ENCODE measurements at places on chromosomes 6 and 20.
A peak's percentile ranks its signal among the peaks of the same experiment; 100 is the strongest.

GRCh38 chr6:39818695-39819094 is 26.5 kb downstream of the DAAM2 start:
- H3K27ac ChIP-seq = peak overlapping the region; percentile 22
- H3K27me3 ChIP-seq = no peaks in the 10 kb centered on the region
- peaks cover 57% of the 10 kb centered on the region for H3K4me1 ChIP-seq
- no peak for DNase-seq
- no peaks in the 10 kb centered on the region for H3K36me3 ChIP-seq

- H3K27me3 ChIP-seq = peaks cover 7% of the 10 kb centered on the region
- peaks cover 19% of the 10 kb centered on the region for H3K4me1 ChIP-seq
- H3K4me3 ChIP-seq = no peak overlapping the region
Observed at GRCh38 chr6:10381830-10382208, 33.1 kb downstream of the TFAP2A start.

DNA sequence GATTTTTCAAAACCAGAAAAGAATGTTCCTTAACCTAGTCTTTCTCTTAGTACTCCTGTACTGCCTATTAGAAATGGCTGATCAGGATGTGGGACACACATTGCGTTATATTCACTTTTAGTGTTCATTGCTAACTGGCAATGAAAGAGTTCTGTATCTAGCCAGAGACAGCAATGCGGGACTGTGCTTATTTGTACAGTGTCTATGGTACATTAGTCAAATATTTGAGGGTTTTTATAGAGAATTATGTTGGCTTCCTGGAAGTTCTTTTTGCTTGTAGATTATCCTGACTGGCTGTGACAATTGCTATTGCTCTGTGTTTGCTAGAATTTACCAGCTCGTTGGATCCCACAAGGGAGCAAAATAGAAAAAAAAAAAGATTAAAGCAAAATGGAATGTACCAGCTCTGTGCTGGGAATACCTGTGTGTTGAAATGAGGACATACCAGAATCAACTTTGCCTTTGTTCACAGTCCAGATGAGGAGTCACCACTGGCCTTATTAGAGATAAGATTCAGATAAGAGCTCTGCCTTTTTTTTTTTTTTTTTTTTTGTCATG is 22.4 kb upstream of the IFNGR1 start:
- DNase-seq = no peak
- no peak overlapping the region for H3K4me3 ChIP-seq
- H3K4me1 ChIP-seq = peaks cover 30% of the 10 kb centered on the region
- H3K27me3 ChIP-seq = no peaks in the 10 kb centered on the region
- no peaks in the 10 kb centered on the region for H3K36me3 ChIP-seq

DNA sequence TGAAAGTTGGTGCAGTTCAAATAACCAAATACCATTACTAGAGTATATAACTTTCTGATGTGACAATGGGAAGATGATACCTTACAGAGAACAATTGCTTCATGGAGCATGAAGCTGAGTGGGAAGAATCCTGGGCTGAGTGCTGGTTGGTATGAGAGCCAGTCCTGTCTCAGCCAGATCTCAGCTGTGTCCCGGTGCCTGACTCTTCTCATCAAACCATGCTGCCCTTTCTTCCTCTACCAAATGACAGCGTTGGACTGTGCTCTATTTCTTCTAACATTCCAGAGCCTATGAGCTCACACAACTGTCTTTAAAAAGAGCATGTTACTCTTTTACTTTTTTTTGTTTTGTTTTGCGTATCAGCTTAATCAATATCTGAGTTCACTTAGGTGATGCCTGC is 27.5 kb upstream of the PBOV1 start:
- no peaks in the 10 kb centered on the region for H3K4me1 ChIP-seq
- H3K4me3 ChIP-seq = no peak overlapping the region
- H3K36me3 ChIP-seq = no peaks in the 10 kb centered on the region
- no peaks in the 10 kb centered on the region for H3K27me3 ChIP-seq

GRCh38 chr6:107083047-107083768 is 32.1 kb downstream of the BEND3 start:
- no peak overlapping the region for H3K27ac ChIP-seq
- no peak for DNase-seq
- H3K4me3 ChIP-seq = no peak overlapping the region
- H3K27me3 ChIP-seq = no peaks in the 10 kb centered on the region

GRCh38 chr20:38650010-38650409 is 48.4 kb downstream of the ARHGAP40 start:
- DNase-seq = no peak
- no peaks in the 10 kb centered on the region for H3K27me3 ChIP-seq
- H3K4me3 ChIP-seq = no peak overlapping the region
- peaks cover 8% of the 10 kb centered on the region for H3K4me1 ChIP-seq

DNA sequence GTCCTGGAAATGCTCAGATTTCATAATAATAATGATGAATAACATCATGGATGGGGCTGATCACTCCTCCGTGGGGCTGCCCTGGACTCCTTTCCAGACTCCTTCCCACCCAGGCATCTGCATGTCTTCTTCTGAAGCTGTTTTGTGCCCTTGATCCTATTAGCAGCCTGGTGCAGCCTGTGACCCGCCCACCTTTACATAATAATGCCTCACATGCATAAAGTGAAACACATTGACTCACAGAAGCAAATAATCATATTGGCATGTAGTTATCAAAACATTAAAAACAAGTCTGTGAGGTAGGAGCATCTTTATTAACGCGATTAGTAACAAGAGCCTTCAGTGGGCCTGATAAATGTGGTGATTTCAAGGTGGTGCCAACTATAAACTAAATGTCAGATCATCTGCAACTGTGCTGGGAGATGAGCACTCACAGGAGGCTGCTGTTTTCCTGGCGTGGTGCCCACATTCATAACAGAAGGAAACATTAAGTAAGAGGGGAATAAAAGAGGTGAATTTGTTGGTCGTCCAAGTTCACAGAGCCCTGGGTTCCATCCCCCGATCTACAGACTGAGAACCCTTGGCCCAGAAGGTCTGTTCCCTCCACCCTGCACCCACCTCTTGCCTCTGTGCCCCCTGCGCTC is 344.7 kb downstream of the CDH4 start:
- no peak overlapping the region for H3K27ac ChIP-seq
- no peak for DNase-seq
- H3K4me1 ChIP-seq = no peaks in the 10 kb centered on the region
- H3K4me3 ChIP-seq = no peak overlapping the region

- no peak overlapping the region for H3K27ac ChIP-seq
- no peak for DNase-seq
- H3K4me1 ChIP-seq = no peaks in the 10 kb centered on the region
- peak overlapping the region; percentile 31 for H3K4me3 ChIP-seq
- no peaks in the 10 kb centered on the region for H3K27me3 ChIP-seq
Observed at GRCh38 chr6:93785694-93786030, 366.3 kb upstream of the EPHA7 start.

- no peaks in the 10 kb centered on the region for H3K4me1 ChIP-seq
- no peak overlapping the region for H3K27ac ChIP-seq
Observed at GRCh38 chr6:98572579-98572978, 261.8 kb upstream of the POU3F2 start.

- H3K36me3 ChIP-seq = no peaks in the 10 kb centered on the region
- DNase-seq = no peak
- H3K27ac ChIP-seq = no peak overlapping the region
- H3K4me3 ChIP-seq = no peak overlapping the region
Observed at GRCh38 chr20:49892817-49893216, 22.5 kb downstream of the SPATA2 start.

DNA sequence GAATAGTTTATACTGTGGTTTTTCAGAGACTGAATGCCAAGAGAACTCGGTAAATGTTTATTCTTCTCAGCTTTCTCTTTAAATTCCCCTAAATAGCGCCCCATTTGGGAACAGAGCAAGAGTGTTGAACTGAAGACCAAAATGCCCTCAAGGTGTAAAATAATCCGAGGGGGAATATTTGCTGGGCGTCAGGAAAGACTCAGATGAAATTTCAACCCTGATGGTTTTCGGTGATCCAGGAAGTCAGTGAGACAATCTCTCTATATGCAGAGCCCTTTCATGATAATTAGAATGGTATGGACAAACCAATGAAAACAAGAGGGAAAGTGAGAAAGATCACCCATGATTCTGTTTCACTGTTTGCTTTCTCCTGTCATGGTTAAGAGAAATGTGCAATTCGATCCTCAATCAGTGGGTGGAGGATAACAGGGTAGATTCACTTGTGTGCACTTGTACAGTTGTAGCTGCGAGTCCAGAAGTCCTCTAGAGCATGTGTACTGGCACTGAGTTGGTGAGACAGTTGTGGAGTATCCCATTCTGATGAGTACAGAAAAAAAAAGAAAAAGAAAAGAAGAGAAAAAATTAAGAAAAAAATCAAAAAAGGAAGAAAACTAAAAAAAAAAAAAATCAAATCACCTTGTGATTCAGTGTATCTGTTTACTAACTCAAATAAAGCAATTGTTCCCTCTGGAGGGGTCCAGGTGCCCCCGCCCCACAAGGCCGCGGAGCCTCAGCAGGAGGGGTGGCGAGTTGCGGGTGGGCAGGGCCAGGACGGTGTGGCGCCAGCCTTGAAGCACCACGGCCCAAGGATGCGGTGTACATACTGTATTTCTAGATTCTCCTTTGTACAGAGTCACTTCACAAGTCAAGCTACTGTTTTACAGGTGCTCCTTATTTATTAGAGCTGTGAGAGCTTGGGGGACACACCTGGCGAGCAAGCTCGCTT is 164.9 kb downstream of the SCML4 start:
- DNase-seq = no peak
- peaks cover 15% of the 10 kb centered on the region for H3K4me1 ChIP-seq
- no peak overlapping the region for H3K4me3 ChIP-seq
- no peak overlapping the region for H3K27ac ChIP-seq
- H3K27me3 ChIP-seq = no peaks in the 10 kb centered on the region

- no peaks in the 10 kb centered on the region for H3K36me3 ChIP-seq
- no peak overlapping the region for H3K27ac ChIP-seq
- no peak overlapping the region for H3K4me3 ChIP-seq
- no peaks in the 10 kb centered on the region for H3K4me1 ChIP-seq
- no peaks in the 10 kb centered on the region for H3K27me3 ChIP-seq
- no peak for DNase-seq
Observed at GRCh38 chr6:22598339-22598738, 29.0 kb downstream of the HDGFL1 start.

GRCh38 chr6:133132466-133132971 is 108.6 kb upstream of the EYA4 start:
- no peaks in the 10 kb centered on the region for H3K36me3 ChIP-seq
- H3K4me3 ChIP-seq = no peak overlapping the region
- no peak overlapping the region for H3K27ac ChIP-seq
- H3K27me3 ChIP-seq = no peaks in the 10 kb centered on the region

DNA sequence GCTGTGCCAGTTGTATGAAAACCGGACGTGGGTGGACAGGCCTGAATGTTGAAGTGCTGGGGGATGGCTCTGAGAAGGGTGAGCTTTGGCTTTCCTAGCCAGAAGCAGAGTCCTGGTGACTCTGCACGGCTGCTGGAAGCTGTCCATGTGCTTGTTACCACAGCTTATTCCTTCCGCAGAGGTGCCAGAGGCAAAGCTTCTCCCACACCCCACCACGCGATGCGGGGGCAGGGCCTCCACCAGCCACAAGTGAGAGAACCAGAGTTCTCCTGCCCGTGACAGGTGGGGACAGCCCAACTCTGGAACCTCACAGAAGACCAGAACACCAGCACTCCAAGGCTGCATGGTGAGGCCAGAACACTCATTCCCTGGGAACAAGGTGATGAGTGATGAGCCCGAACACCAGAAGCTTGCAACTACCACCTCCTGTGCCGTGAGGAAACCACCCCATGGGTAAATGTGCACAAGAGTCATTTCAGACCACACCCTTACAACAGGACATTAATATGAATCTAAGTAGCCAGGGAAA is 36.7 kb downstream of the JAG1 start:
- H3K27me3 ChIP-seq = no peaks in the 10 kb centered on the region
- H3K4me1 ChIP-seq = peaks cover 80% of the 10 kb centered on the region
- peak overlapping the region; percentile 85 for H3K27ac ChIP-seq
- H3K36me3 ChIP-seq = peaks cover 47% of the 10 kb centered on the region
- DNase-seq = no peak

DNA sequence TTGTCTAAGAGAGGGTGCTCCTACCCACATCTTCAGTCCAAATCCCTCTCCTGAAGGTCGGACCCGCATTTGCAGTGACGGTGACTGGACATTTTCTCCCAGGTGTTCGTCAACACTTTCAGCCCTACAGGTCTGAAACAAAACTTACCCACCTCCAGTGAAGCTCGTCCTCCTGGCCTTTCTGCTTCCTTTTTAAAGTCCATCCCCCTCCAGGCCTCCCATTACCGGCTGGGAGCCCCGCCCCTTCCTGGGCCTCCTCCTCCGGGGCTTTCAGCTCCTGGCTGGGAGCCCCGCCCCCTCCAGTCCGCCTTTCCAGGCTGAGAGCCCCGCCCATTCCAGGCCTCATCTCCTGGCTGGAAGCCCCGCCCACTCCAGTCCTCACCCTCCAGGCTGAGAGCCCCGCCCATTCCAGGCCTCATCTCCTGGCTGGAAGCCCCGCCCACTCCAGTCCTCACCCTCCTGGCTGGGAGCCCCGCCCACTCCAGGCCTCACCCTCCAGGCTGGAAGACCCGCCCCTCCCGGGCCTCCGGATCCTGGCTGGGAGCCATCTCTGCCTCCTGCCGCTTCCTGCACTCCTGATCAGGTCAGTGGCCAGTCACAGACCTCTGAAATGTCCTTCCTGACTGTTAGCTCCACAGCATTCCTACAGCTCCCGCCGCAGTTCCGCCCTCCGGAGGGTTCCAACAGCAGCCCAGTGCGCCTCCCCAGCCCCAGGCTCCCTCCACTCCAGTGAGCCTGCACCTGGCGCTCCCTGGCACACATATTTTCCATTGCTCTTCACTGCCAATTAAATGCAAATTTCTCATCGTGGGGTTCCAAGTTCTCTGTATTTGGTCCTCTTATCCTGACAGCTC is 98.5 kb downstream of the LY86 start:
- H3K27me3 ChIP-seq = no peaks in the 10 kb centered on the region
- no peak for DNase-seq
- no peak overlapping the region for H3K4me3 ChIP-seq
- H3K27ac ChIP-seq = peak overlapping the region; percentile 42

- H3K27me3 ChIP-seq = no peaks in the 10 kb centered on the region
- no peaks in the 10 kb centered on the region for H3K36me3 ChIP-seq
- H3K4me3 ChIP-seq = no peak overlapping the region
- peaks cover 18% of the 10 kb centered on the region for H3K4me1 ChIP-seq
- H3K27ac ChIP-seq = no peak overlapping the region
- DNase-seq = no peak
Observed at GRCh38 chr6:88376197-88376596, 210.1 kb upstream of the CNR1 start.

GRCh38 chr6:129432738-129433137 is 277.2 kb downstream of the ARHGAP18 start:
- H3K27me3 ChIP-seq = no peaks in the 10 kb centered on the region
- no peaks in the 10 kb centered on the region for H3K4me1 ChIP-seq
- H3K4me3 ChIP-seq = no peak overlapping the region
- DNase-seq = no peak

DNA sequence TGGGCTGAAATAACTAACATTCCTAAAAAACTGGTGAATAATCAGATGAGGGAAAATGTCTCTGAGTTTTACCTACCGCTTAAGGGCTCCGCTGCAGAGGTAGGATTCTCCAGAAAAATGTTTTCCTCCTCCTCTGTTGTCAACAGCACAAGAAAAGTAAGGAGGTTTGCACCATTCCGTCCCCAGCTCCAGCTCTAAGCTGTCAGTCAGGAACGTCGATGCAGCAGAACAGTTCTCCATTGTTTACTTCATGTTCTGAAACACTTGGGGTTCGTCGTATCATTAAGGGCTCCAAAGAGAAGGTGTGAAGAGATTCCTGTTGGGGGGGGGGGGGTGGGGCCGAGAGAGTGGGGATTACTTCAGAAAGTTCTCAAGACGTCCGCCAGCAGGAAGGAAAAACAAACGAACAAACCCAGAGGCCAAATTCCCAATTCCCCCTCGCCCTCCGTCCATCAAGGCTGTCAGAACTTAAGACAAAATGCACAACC is 734 bp downstream of the MMS22L start:
- H3K27ac ChIP-seq = peak overlapping the region; percentile 65
- H3K4me1 ChIP-seq = peaks cover 20% of the 10 kb centered on the region
- H3K27me3 ChIP-seq = no peaks in the 10 kb centered on the region
- H3K4me3 ChIP-seq = peak overlapping the region; percentile 81
